H9 (cell line): ENCODE measurements at places on chromosomes 3 and 15. TPM values are rescaled to one million over a fixed set of nuclear protein-coding genes. Genes with fewer than 3 reads are reported as not detected.

Gene RTP3
- total RNA-seq: not detected in 2 replicates

Gene ROBO2
- 2.0 and 2.3 TPM in 2 replicates for total RNA-seq

Gene CGGBP1
- 72.1 and 75.0 TPM in 2 replicates for total RNA-seq

DNA sequence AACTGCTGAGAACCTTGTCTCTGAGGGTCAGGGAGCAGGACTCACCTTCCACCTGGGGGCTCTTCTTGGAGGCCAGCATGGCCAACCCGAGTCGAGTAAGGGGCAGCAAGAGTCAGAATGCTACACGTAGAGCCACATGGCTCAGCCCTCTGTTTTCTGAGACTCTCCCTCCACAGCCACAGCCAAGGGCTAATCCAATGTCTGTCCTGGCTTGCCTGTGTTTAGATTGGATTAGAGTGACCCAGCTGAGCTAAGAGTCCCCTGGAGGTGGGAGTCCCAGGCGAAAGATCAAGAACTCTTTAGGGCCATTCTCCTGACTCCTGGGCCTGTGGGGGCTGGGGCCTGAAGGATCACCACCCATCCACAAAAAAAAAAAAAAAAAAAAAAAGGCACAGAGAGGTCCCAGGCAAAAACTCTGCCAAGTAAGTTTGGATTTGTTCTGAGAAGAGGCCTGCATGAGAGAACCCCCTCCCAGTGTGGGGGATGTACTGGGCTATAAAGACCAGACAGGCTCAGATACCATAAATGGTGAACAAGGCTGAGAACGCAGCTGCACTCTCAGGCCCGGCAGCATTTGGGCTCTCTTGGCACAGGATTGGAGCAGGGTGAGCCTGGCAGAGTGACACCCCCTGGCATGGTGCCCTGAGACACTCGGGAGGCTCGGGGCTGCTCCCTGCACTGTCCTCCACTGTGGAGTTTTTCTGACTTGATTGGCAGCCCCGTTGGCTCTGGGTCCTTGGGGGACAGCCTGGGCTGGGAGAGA is 88.0 kb upstream of the OSBPL11 start:
- no peak overlapping the region for H3K27ac ChIP-seq
- no peak overlapping the region for H3K4me3 ChIP-seq

Gene GP9
- not detected in 2 replicates for total RNA-seq

Gene CNTN6
- not detected in 2 replicates for total RNA-seq

Gene FBXO40
- 0.04 and 0.15 TPM in 2 replicates for total RNA-seq

- H3K36me3 ChIP-seq: no peaks in the 10 kb centered on the region
- no peak overlapping the region for H3K4me3 ChIP-seq
- peak; percentile 50 for DNase-seq
Measured at GRCh38 chr3:74883690-74884089, 269.2 kb upstream of the CNTN3 start.

DNA sequence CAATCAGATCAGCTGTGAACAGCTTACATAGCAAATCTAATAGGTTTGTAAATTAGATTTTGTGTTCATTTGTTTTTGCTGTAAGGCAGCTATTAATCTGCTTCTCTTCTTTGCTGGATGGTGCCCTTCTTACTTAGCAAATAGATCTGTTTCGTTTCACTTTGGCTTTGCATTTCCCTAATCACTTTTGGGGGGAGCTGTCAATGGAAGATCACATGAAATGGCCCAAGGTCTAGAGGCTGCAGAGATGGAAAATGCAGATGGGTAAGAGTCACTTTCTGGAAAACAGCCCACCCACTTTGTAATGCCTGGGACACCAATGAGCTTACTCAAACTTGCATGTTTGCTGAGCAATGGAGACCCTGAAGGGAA is 36.4 kb downstream of the ST8SIA2 start:
- no peak for DNase-seq
- H3K4me3 ChIP-seq: no peak overlapping the region
- H3K27ac ChIP-seq: no peak overlapping the region
- H3K27me3 ChIP-seq: no peaks in the 10 kb centered on the region
- no peaks in the 10 kb centered on the region for H3K36me3 ChIP-seq

DNA sequence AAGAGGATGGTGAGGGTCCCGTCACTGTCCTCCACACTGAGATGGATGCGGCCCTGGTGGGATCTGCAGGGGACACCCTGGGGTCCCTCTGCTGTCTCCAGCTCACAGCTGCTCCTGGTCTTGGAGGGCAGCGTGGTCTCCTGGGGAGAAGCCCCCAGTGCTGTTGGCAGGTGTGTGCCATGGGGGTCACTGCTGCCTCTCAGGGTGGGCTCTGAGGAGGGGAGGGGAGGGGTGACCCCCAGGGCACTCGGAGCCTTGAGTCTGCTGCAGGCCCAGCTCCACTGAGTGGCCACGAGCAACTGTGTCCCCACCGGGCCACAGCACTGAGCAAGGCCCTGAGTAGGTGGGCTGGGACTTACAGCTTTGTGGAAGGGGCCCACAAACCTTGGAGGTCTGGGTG is 34.7 kb downstream of the KLHL25 start:
- H3K4me3 ChIP-seq: no peak overlapping the region
- H3K4me1 ChIP-seq: no peaks in the 10 kb centered on the region
- H3K27me3 ChIP-seq: no peaks in the 10 kb centered on the region
- peaks cover 11% of the 10 kb centered on the region; the same call in 2 of the 3 replicates for H3K36me3 ChIP-seq

DNA sequence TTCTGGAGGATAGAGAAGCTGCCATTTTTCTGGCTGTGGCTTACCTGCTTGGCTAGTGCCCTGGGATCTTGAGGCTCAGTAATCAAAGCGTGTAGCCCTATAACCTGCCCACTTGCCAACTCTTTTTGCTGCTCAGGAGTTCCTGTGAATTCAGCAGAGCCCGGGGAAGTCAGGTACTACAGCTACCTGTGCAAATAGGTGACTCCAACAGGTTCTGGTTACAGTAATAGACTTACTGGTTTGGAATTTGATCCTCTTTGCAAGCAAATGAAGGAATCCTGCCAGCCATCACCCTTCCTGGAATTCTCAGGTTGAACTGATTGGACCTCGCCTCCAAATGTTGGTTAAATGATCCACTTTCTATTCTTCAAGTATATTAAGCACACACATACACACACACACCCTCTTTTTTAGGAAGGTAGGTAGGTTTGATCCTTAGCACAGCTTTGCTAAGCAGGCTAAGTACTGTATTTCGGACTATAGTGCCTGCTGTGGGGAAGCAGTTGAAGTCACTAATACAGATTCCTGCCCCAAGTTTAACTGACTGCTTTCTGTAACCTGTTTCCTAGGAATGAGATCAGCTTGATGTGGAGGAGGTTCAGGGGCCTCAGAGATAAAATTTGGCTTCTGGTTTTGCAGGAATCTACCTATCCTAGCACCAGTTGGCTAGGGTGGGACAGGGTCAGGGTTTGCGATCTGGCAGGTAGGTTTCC is 2.3 kb downstream of the PPCDC start:
- no peaks in the 10 kb centered on the region for H3K27me3 ChIP-seq
- no peaks in the 10 kb centered on the region for H3K4me1 ChIP-seq
- H3K36me3 ChIP-seq: peaks cover 13% of the 10 kb centered on the region
- H3K4me3 ChIP-seq: no peak overlapping the region
- H3K27ac ChIP-seq: no peak overlapping the region

Gene GORASP1
- 36.1 and 37.4 TPM in 2 replicates for total RNA-seq

Gene ST3GAL6
- total RNA-seq: 4.7 and 6.4 TPM in 2 replicates
